ENCODE measurements at places on chromosomes 12 and 14.

GRCh38 chr12:52790427-52791270 lies 5.3 kb downstream of the KRT3 start:
- no peak for DNase-seq

DNA sequence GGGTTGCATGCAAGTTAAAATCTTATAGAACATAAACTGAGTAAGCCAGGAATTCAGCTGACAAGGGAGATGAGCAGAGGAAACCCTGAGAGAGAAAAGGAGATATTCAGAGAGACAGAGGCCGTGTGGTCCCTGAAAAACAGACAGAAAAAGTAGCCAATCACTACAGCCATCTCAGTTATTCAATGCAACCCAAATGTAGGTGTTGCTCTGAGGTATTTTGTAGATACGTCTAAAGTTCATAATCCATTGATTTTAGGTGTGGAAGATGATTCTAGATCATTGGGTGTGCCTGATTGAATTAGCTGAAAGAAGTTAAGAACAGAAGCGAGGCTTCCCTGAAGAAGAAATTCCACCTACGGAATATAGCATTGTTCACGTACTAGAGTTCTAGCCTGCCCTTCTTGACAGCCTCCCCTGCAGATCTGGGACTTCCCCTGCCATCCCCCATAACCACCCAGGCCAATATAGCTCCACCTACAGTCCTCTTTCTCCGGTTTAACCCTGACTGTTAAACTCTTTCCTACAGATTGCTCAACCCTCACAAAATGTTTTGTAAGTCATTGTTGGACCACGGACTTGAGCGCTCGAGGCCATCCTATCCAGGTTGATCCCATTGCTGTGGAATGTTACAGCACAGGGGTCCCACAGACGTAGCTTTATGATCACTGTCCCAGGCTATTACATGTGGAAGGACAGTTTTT lies 21.7 kb downstream of the AICDA start:
- DNase-seq: no peak

DNA sequence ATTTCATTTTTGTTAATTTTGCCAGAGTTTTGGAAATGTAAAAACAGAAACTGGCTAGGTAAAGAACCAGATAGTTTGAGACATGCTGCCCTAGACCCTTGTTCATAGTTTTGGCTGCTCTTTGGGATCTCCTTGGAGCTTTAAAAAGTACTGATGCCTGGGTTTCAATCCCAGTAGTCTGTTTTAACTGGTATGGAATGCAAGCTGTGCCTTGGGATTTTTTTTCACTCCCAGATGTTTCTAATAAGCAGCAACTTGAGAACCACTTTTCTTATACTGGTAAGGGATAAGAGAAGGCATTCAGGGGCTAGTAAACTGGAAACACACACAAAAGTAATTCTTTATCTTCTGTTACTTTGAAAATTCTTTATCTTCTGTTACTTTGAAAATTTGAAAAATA lies 18.8 kb downstream of the SLC35F4 start:
- DNase-seq: no peak

DNA sequence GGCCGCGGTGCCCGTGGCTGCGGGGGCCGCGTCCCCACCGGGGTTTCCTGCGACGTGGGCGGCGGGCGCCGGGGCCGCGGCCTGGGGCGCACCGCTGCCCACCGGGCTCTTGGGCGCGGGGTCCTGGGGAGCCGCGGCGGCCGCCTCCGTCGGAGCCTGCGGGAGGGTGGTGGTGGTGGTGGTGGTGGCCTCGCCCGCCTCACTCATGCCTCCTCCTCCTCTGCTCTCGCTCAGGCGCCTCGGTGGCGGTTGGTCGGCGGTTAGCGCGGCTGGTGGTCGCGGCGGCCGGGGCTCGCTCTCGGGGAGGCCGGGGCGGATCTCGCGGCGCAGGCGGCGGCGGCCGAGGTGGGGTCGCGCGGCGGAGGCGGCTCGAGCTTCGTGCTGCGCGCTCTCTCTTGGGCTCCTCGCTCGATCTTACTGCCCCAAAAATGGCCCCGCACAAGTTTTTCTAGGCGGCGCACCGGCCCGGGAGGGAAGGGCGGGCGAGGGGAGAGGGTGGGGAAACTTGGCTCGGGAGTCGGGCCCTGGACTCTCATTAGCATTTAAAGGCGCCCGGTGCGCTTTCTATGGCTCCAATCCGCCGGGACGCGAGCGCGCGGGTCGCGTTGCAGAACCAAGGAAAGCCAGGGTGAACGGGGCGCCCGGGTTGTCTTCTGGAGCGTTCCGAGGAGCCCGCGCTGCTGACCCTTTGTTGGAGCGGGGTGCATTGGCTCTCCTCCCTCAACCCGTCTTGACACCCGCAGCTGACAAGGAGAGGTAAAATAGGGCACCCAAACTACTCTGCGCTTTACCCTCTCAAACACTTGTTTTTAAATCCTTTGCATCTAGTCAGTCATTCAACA lies at the start of gene YBX3:
Gene YBX3, minus strand, starts transcription at position 419 of the 842 bp plus-strand sequence. Its CDS starts 212 bp downstream, at position 207.
- DNase-seq: no peak

GRCh38 chr12:131550121-131550520 lies 160.8 kb upstream of the SFSWAP start:
- DNase-seq: no peak

DNA sequence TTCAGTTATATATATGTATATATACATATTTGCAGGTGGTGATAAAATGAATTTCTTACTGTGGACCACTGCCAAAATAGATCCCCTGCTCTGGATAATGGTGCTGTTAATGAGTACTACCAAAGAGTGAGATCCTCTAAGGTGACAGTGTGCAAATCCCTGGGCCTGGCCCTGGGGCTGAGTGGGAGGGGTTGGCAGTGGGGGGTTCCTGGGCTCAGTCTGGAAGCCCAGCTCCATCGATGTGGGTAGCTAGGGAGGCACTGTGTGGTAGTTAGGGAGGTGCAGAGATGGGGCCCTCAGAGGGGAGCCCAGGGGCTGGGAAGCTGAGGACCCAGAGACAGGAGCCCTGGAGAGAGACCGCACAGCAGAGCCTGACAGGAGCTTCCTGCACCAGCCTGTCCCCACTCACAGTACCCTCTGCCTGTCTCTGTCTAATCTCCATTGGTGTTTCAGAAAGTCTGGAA lies 9.1 kb downstream of the KRT8 start:
- DNase-seq: no peak

DNA sequence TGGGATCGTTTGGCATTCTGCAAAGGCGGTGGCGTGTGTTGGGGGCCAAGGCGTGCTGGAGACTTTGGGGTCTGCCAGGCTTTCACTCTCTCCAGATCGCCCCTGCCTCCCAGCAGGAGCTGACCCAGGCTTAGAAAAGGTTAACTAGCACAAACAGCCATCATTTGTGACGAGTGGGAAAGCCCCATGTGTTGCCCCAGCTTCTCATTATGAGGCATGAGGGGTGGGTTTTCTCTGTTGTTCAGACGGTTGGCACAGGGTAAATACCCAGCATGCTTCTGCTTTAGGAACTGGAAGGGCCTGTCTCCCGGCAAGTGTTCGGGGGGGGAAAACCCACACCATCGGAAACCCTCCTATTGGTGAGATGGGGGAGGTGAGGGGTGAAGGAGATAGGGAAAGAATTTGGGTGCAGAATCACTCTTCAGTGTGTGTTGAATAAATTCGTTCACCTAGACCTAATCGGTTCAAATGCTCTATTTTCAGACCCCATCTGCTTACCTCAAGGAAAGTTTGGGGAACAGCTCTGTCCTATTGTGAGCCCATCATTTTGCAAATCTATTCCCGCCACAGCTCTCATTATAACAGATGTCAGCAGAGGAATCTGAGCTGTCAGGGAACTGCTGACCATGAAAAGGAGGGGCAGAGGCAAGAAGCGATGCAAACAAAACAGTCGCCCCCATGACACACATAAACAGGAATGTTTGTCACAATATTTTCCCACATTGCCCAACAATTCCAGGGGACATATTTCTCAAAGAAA lies 34.7 kb upstream of the C12orf42 start:
- DNase-seq: no peak

DNA sequence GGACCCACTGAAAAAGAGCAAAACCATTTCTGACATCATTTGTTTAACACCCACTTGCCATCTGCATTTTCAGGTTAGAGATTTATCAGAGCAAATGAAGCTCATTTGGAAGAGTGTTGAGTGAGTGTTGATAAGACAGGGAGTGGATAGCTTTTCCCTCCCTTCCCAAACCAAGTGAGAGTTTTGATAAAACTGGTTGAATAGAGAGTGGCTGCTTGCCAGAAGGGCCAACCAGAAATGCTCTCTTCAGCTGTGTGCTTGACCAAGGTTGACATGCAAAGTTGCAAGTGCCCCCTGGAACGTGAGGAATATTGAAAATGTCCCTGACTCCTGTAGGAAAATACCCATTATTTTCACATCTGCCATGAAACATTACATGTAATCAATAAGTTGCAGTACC lies 1487.0 kb upstream of the FLRT2 start:
- DNase-seq: no peak

GRCh38 chr14:54474232-54474793 lies 14.5 kb downstream of the GMFB start:
- no peak for DNase-seq

DNA sequence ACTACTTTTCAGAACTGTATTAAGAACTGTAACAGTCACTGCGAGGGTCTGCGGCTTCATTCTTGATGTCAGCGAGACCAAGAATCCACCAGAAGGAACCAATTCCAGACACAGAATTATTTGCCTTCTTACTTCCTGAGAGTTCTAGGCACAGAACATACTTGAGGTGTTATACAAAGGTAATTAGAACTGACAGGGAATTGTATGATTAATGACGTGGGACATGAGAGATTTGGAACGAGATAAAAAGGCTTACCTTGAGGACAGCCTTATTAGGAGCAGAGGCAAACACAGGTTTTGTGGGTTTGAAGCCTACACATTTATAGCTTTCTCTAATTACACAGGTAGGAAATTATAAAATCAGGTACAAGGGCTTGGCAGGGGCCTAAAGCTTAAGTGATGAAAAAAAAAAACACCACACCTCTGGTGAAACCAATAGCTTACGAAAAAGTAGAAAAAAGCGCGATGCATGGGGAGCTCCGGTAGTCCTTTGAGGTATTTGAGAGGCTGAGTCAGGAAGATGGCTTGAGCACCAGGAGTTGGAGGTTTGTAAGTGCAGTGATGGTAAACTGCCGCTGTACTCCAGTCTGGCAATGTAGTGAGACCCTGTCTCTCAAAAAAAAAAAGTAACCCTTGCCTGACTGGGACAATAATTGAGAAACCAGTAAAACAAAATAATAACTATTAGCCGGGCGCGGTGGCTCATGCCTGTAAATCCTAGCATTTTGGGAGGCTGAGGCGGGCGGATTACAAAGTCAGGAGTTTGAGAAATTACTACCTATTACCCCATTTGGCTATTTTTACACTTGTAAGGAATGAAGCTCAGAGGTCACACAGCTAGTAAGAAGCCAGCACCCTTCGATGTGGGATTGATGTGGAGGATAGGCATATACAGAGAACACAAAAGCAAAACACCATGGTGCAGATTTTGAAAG lies 795 bp upstream of the ACOT2 start:
- DNase-seq: no peak

DNA sequence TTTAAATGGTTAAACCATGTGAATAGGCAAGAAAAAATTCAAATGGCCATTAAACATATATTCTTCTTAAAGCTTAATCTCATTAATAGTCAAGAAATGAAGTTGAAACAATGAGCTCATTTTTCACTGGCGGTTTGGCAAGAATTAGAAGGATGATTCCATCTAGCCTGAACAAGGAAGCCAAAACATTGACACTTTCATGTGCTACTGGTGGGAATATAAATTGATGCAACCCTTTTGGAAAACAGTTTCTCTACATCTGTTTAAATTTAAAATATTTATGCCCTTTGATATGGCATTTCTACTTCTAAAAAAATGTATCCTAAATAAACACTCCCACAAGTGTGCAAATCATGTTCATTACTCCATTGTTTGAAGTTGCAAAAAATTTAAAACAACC lies 174.7 kb upstream of the HIF1A start:
- no peak for DNase-seq

All from stimulated activated CD4-positive, alpha-beta T cell treated with anti-CD3 and anti-CD28 coated beads, Interleukin-15, amount 100 ng/mL, for 1 hour (primary cell).